ENCODE measurements at places on chromosomes 4 and X. TPM values are rescaled to one million over a fixed set of nuclear protein-coding genes. Genes with fewer than 3 reads are reported as not detected.

Gene LIAS
- total RNA-seq: 6.4 TPM

Gene SHOX
- not detected for total RNA-seq

Gene ANKRD50
- 29.0 TPM for total RNA-seq

Gene SPANXN3
- not detected for total RNA-seq

Gene PDZD4
- total RNA-seq: 0.22 TPM

Gene PGAM4
- total RNA-seq: 0.25 TPM

Gene PSAPL1
- total RNA-seq: not detected

Gene NWD2
- not detected for total RNA-seq

Gene GLRB
- 18.9 TPM for total RNA-seq

Gene SRPK3
- 0.44 TPM for total RNA-seq

Gene NXF2B
- not detected for total RNA-seq

Gene HGFAC
- total RNA-seq: not detected

Gene PRDM8
- total RNA-seq: 10.1 TPM

Gene TMEM35A
- 3.8 TPM for total RNA-seq

Gene SULT1B1
- 0.12 TPM for total RNA-seq

Gene ENAM
- total RNA-seq: under 0.01 TPM

Gene MAGEA3
- not detected for total RNA-seq

Gene PPP2R3B
- 25.2 TPM for total RNA-seq

Gene ADH1C
- total RNA-seq: 0.44 TPM

Gene DDX60
- total RNA-seq: 26.1 TPM

Gene GSX2
- total RNA-seq: 0.12 TPM

All from uterine smooth muscle cell (primary cell).